ENCODE measurements at places on chromosomes 3 and 15. TPM values are rescaled to one million over a fixed set of nuclear protein-coding genes. Genes with fewer than 3 reads are reported as not detected.

Gene AGTR1
- total RNA-seq, result 3.1 TPM

Gene GOLGA6D
- total RNA-seq, result not detected

Gene CCDC54
- total RNA-seq, result not detected

Gene SLC2A2
- total RNA-seq, result not detected

Gene MAPKAPK3
- total RNA-seq, result 18.6 TPM

Gene CCR9
- not detected for total RNA-seq

Gene CLSTN2
- total RNA-seq, result 4.2 TPM

Gene DGKG
- 0.72 TPM for total RNA-seq

Gene DOCK3
- total RNA-seq, result under 0.01 TPM

Gene UMPS
- 14.6 TPM for total RNA-seq

Gene GPR27
- total RNA-seq, result not detected

Gene PCOLCE2
- total RNA-seq, result 44.8 TPM

Gene ALPK3
- 0.97 TPM for total RNA-seq

Gene LSAMP
- 0.16 TPM for total RNA-seq

Gene SPTSSB
- not detected for total RNA-seq

Gene C2CD4A
- total RNA-seq, result 7.9 TPM

Gene MUSTN1
- total RNA-seq, result not detected

Gene IRAK2
- total RNA-seq, result 2.7 TPM

Gene SNURF
- total RNA-seq, result 2.5 TPM

Gene LIPH
- 5.2 TPM for total RNA-seq

Gene CADPS
- total RNA-seq, result not detected

Gene PLSCR5
- total RNA-seq, result not detected

Gene CCR3
- not detected for total RNA-seq

Gene DNAH12
- not detected for total RNA-seq

Gene ATP13A5
- not detected for total RNA-seq

Gene HES1
- total RNA-seq, result 24.1 TPM

Gene TBC1D23
- total RNA-seq, result 32.7 TPM

Gene CORO2B
- total RNA-seq, result 15.9 TPM

Gene RABL3
- 17.0 TPM for total RNA-seq

Gene RAD18
- total RNA-seq, result 3.6 TPM

Gene POMGNT2
- total RNA-seq, result 7.8 TPM

Measured in cardiac atrium fibroblast (primary cell).